ENCODE measurements at places on chromosomes 5 and 9.

DNA sequence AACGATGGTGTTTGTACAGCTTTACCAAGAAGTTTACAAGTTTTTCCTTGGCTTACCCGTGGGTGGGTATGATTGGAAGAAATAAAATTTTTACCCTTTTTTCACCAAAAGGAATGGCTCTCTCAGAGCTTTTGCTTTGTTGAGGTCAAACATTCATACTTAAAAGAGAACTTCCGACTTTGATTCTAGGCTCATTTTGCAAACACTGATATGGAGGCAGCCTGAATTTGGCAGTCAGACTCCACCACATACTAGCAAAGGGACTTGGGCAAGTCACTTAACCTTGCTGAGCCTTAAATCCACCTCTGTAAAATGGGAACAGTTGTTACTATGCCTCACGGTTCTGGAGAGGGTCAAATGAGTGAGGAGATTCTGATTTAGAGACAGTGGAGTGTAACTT, 153.5 kb downstream of the PRKACG start:
- DNase-seq = no peak

DNA sequence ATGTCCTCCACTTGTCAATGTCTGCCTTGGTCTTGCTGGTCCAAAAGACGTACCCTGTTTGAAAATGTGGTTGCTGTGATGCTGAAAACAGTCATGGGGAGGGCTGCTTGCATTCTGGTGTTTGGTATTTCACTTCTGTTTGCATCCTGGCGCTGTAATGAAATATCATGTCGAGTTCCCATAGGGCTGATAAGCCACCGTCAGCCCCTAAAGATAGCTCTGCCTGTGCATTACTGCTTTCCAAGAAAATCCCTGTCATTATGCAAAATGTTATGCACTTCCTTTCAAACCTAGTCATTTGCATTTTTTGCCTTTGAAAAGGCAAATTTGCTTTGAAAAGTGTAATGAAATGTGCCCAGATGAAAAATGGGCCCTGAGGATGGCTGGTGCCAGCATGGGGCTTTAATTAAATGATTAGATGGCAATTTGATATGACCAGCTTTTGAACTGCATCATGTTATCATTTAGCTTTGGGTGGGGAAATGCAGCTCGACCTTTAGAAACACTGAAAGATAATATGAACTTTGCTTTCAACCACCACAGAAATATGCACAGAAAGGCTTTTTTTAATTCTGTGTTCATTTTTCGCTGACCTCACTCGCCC, 374.4 kb upstream of the SGCD start:
- peak; percentile 65 for DNase-seq

DNA sequence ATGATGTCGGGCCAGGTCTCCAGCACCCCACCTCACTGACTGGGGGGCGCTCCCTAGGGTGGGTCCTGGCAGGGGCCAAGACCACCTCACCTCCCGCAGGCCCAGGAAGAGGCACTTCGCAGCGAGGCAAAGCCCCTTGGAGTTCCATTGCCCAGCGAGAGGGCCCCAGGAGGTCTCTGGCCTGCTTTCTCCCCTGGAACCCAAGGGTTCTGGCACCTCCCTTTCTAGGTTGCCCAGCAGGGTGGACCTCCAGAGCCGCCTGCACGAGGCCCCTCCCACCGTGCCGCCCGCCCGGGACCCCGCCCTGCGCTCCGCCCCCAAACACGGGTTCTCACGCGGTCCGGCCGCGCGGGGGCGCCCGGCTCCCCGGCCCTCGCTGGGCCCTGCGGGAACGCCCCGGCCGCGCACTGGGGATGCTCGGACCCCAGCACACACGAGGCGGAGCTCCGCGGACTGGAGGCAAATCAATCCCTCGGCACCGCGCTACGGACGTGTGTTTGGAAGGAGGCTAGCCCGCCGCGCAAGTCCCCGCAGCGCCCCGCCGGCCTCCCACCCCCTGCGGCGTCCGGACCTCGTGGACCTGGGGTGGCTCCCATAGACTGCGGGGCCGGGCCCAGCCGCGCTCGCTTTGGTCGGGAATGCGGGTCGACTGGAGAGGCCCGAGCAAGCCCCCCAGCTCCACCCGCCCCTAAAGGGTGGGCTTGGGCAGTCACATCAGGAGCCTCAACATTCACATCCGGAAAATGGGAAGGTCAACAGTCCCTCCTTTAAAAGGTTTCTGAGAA, 99.5 kb upstream of the LMX1B start:
- no peak for DNase-seq

DNA sequence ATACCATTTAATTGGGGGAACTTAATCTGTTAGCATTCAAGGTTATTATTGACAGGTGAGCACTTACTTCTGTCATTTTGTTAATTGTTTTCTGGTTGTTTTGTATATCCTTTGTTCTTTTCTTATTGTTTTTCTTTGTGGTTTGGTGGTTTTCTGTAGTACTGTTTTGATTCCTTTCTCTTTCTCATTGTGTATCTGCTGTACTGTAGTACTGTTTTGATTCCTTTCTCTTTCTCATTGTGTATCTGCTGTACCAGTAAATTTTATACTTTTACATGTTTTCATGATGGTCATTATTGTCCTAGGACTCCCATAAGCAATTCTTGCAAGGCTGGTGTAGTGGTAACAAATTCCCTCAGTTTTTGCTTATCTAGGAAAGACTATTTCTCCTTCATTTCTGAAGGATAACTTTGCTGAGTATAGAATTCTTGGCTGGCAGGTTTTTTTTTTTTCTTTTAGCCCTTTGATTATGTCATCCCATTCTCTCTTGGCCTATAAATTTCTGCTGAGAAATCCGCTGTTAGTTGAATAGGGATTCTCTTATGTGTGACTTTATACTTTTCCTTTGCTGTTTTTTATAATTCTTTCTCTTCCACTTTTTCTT, 24.1 kb upstream of the CACNA1B start:
- no peak for DNase-seq

- DNase-seq = no peak
Observed at GRCh38 chr9:130410443-130410842, 34.3 kb upstream of the ASS1 start.

DNA sequence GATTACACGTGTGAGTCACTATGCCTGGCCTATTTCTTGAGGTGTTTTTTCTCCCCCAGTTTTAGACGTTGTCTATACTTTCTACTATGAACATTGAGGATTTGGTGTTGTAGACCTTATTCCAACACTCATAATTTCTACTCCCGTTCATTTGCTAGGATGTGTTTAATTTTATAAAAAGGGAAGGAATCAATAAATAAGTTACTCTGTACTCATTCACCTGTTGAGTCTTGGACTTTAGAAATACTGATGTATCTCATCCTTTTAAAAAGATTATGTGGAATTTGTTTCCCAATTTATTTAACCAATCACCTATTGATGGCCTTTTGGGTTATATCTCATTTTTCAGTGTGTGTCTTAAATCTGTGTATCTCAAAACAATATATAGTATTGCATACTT, 3.2 kb downstream of the CDK7 start:
- DNase-seq = no peak

GRCh38 chr5:61783481-61783880, 451.4 kb downstream of the ZSWIM6 start:
- no peak for DNase-seq

DNA sequence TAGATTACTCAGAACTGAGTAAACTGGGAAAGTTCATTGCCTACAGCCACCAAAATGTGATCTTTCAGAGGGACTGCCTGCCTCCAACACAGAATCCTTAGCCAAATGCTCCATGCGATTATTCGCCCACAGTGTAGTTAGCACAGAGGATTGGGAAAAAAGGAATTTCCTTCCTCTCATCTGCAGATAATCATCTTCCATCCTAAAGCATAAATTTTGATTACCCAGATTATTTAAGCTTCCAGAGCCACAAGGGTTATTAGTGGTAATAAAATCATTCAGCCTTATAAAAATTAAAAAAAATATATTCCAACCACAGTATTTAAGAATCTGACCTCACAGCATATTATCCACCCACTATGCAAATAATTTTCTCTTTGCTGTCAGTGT, 285.3 kb upstream of the GRAMD2B start:
- DNase-seq = peak; percentile 30

GRCh38 chr5:2282034-2282690, 399.4 kb upstream of the IRX4 start:
- DNase-seq = no peak

GRCh38 chr9:33438926-33439680, 8.3 kb downstream of the AQP3 start:
- DNase-seq = no peak

DNA sequence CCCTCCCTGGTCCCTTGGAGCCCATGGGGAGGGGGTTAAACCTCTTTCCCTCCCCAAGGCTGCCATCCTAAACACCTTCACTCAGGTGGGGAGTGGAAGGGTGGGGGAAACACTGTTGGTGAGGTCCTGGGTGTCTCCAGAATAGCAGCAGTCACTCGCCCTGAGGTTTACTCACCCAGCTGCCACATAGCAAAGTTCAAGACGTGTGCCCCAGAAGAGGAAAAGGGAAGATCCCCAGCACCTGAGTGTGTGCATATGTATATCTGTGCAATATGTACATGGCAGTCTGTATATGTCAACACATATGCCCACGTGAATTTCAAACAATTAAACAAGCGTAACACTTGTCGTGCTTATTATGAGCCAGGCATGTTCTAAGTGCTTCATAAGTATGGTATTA, 31.3 kb upstream of the SMU1 start:
- no peak for DNase-seq

DNA sequence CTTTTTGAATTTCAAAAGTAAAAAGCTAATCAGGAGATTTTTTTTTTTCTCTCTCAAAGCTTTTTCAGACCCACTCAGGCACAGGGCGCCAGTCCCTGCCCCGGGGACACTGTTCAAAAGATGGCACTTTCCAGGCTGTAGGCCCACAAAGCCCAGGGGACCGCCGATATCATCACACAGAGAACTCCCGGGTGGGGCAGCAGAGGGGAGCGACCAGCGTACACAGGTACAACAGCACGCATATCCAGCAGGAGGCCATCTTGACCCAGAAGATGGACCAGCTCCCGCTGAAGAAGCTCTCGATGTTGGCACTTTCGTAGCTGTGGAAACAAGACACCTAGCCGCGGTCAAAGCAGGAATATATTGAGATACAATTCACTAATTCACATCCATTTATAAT, 108.3 kb downstream of the THBS4 start:
- DNase-seq = no peak

DNA sequence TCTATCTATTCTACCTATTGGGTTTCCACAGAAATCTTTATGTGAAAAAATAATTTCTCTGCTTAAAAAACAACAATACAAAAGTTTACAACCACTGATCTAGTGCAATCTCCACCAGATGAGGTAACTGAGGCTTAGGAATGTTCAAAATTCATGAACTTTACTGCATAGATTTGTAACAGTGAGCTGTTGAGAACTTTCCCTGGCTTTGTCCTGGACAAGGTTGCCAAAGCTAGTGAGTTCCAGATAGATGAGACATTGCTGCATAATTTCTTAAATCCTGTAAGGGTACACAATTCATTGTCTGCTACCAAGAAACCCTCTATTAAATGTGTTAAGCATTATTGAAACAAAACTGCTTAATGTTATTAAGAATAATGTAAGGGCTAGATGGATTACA, 102.7 kb downstream of the OSMR start:
- no peak for DNase-seq

- no peak for DNase-seq
Observed at GRCh38 chr5:40410231-40410861, 269.4 kb upstream of the PTGER4 start.

- no peak for DNase-seq
Observed at GRCh38 chr5:154690488-154690887, 64.7 kb upstream of the LARP1 start.

DNA sequence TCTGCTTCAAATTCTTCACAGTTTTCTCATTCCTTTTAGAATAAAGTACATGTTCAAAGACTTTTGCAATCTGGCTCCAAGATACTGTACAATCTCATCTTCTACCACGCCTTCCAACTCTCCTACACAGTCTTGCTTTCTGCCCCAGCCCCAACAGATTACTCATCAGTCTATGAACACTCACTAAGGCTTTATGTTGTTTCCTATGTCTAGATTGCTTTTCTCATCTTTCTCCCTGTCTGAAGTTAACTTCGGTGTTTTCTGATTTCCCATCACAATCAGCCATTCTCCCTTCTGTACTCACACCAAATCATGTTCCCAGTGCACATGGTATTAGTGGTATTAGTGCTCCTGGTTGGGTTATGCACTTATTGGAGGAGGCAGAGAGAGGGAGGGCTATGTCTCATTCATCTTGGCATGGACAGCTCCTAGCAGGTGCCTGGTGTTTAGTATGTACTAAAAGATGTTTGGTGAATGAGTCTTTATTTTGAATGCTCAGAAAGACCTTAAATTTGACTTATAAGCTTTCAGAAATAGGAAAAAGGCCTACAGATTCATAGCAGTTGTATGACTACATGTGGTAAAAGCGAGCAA, 44.0 kb upstream of the ZNF608 start:
- no peak for DNase-seq

- no peak for DNase-seq
Observed at GRCh38 chr5:134994560-134995156, 27.0 kb downstream of the CATSPER3 start.

GRCh38 chr9:89473762-89474469, 24.0 kb downstream of the SEMA4D start:
- no peak for DNase-seq

- no peak for DNase-seq
Observed at GRCh38 chr5:166722939-166723338, 1568.5 kb upstream of the WWC1 start.

DNA sequence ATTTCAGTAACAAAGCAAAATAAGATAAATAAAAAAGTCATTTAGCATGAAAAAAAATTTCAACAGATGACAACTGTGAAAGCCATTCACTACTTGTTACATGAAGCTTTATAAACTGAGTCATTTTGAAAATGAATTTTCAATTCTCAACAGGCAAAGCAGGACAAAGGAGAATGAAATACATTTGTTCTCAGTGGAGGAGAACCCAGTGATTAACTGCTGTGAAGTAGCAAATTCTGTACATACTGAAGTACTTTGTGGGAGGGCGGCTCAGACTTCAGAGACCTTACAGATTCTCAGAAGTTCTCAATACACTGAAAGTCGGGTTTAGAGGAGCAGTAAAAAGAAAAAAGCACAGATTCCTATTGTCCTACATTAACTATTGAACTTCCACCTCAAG, 21.7 kb downstream of the SKIC3 start:
- no peak for DNase-seq

- DNase-seq = no peak
Observed at GRCh38 chr5:156230887-156231286, 96.1 kb upstream of the SGCD start.

DNA sequence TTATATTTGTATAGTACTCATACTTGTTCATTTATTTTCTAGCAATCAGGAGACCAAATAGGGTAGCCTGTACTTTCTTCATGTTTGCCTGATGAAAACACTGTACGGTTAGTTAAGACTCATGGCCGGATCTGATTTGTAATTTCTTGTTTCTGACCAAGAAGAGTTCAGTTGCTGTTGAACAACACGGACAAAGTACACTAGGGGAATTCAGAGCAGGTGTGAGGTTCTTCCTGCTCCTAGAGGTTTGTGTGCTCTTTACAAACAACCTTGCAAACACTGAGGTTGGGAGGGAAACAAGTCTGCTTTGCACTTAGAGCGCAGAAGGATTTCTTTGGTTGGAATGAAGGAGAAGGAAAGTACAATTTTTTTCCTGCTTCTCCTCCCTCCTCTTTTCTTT, 69.7 kb downstream of the TRIO start:
- no peak for DNase-seq

- DNase-seq = no peak
Observed at GRCh38 chr5:64826541-64826940, 57.8 kb downstream of the CWC27 start.
